ENCODE measurements at places on chromosomes 12 and 14.

DNA sequence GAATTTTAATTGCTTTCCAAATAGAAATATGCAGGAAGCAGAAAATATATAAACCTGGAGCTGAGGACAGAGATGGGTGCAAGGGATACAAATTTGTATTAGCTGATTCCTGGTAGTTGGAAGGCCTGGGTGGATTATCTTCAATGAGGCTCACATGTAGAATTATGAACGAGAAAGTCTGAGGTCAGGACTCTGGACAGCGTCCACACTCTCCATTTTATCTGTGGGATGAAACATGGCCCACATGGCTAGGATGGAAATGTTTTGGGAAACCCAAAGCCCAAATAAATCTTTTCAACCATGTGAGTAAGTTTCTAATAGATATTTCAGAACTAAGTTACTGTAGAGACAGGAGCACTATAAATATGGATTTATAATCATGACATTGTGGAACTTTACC lies 256.1 kb downstream of the APAF1 start:
- DNase-seq = no peak

GRCh38 chr14:34614638-34615037 lies 15.3 kb downstream of the SNX6 start:
- DNase-seq = no peak

DNA sequence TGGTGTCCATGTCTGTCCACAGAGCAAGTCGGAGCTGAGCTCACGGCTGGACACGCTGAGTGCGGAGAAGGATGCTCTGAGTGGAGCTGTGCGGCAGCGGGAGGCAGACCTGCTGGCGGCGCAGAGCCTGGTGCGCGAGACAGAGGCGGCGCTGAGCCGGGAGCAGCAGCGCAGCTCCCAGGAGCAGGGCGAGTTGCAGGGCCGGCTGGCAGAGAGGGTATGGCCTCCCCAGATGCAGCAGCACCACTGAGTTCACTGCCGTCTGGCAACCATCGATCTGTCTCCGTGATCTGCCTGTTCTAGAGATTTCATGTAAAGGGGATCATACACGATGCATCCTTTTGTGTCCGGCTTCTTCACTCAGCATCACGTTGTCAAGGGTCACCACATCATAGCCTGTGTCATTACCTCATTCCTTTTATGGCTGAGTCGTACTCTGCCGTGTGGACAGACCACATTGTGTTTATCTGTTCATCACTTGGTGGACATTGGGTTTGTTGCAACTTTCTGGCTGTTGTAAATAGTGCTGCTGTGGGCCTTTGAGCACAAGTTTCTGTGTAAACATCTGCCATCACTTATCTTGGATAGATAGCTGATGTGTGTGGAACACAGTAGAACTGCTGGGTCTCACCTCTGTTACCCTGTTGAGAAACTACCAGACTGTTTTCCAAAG lies 21.9 kb downstream of the HIP1R start:
- DNase-seq = no peak

- no peak for DNase-seq
Measured at GRCh38 chr12:69985656-69986055, 160.6 kb downstream of the MYRFL start.

DNA sequence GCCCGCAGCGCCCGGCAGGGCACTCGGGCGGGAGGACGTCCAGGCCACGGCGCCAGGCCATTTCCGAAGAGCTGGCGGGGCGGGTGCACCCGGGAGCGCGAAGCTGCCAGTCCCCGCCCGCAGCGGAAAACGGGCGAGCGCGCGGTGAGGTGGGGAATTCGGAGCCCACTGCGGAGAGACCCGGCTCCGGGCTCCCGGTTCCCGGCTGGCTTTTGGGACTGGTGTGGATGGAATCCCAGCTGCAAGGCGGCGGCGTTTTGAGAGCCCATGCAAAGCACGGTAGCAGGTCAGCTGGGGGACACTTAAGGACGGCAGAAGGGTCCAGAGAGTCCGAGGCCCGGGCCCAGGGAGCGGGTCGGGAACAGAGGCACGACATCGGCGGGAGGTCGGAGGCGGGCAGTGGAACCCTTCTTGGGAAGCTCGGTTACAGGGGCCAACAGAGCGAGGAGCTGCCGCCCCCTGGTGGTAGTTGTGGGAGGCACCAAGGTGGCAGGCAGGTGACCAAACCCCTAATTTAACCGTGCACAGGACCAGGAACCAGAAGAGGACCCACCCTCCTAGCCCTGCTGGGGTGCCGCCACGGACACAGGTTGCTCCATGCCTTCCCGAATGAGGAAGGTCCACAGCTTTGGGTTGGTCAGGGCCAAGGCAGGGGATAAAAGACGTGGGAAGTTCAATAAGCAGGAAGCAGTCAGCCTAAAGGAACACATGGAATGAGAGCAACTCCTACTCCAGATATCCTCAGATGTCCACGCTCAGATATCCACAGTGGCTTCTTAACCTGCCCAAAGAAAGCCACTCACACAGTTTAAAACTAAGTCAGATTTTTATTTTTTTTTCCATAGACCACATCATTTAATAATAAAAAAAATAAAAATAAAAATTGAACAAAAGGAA lies 685 bp upstream of the CDH24 start:
- no peak for DNase-seq

- no peak for DNase-seq
Measured at GRCh38 chr12:24950231-24950834, 1.4 kb upstream of the BCAT1 start.

GRCh38 chr14:63564318-63564717 lies 21.1 kb upstream of the PPP2R5E start:
- DNase-seq = no peak

- no peak for DNase-seq
Measured at GRCh38 chr14:33484264-33484663, 466.6 kb downstream of the EGLN3 start.

GRCh38 chr12:18343708-18344107 lies 82.4 kb downstream of the PIK3C2G start:
- DNase-seq = no peak

GRCh38 chr12:89040146-89040964 lies 311.9 kb downstream of the DUSP6 start:
- no peak for DNase-seq

DNA sequence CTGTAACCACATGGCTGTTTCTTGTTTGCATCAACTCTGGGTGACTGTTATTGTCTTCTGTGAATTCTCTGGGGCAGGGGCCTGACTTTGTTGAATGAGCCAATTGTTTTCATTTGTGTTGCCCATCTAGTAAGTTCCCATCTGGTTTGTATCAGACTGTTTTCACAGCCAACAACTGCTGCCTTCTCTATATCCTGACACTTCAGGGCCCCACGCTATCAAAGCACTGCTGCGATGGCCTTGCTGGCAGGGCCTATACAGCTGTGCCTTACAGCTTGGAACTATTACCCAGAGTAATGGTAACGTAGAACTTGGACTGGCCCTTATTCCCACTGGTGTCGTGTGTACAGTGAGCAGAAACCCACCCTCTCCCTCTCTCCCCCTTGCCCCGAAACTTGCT lies 104.3 kb upstream of the DACT1 start:
- peak; percentile 35 for DNase-seq

GRCh38 chr12:85363382-85364190 lies 83.6 kb downstream of the ALX1 start:
- no peak for DNase-seq

DNA sequence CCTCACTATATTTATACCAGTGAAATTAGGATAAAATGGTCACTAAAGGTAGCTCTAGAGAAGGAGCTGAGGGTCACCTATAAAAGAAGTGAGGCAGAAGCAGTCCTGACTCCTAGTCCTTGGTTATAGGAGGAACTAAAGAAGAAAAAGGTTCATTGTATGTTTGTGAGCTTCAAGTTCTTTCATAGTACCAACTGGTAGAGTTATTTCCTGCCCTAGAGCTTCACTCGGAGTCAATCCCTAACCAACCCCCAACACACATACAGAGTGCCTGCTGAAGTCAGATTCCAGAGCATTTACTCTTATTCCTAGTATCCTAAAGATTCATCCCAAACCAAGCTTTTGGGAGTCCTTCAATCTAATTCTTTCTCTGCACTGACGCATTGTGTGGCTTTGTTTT lies 29.3 kb upstream of the FRMD6 start:
- no peak for DNase-seq

DNA sequence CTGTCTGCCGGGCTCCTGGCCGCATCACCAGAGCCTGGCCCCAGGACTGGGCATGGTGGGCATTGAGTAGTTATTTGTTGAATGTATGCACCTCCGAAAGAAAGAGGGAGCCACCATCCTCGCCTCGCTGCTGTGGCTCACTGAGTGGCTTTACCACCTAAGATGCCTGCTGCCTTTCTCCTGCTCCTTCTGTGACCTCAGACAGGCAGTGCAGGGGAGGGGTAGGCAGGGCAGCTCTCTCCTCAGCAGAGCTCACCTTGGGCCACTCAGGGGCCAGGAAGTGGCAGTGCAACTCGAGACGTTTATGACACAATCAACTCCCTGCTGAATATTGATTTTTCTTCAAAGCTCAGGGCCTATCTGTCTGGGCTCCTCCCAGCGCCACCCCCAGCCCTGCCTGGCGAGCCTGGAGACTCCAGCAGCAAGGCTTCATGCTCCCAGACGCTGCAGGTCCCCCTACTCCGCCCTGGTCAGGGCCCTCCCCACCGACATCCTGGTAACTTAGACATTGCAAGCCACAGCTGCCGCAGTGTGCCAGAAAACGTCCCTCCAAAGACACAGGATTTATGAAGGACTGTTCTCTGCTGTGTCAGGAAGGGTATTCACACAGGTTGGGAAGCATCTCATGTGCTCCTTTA lies 84.3 kb upstream of the DIO3 start:
- no peak for DNase-seq

DNA sequence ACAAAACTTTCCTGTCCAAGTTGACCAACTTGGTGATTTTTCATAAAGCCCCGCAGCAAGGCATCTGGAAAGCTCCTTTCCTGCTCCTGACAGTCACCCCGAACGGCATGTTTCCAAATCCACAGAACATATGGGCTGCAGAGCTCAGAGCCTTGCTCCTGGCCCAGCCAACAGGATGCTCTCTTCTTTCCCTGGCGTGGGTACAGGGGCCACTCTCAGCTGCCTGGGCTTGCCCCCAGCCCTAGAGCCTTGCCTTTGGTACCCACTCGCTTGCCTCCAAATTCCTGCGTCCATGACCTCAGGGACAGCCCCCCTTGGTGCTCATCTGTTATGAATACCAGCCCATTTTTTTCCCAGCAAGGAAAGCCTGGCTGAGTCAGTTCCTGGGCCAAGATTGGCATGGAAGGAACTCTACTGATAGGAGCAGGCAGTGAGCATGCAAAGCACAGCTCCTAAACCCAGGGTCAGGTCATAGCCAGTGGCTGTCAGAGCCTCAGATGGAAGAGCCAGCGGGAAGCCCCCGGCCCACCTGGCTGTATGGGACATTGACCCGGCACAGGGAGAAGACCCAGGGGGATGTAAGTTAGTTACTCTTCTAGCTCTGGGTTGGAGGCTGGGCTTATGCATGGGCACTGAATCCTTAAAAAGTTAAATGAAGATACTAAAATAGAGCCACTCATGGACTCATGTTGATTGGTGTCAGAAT lies 105.3 kb upstream of the RTL1 start:
- no peak for DNase-seq

DNA sequence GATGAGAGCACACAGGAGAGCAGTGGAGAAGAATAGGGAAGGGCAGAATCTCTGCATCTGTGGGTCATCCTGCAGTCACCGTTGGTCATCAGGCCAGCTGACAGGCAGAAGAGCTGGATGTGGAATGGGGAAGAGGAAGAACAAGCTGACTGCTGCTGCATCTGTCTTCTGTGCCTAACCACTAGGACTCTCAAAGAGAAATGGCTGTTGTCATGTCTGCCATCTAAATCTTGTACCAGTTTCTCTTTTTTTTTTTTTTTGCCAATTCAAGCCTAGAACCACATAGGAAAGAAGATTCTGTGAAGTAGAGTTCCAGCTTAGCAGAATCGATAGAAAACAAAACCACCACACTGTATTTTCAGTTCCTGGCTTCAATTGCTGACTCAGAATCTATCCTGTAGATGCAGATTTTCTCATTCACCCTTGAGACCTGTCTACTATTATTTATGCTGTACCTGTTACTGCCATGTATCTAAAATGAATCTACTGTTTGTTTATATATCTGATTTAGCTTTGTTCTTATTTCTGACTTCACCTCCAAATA lies 421.9 kb upstream of the PRICKLE1 start:
- DNase-seq = no peak

DNA sequence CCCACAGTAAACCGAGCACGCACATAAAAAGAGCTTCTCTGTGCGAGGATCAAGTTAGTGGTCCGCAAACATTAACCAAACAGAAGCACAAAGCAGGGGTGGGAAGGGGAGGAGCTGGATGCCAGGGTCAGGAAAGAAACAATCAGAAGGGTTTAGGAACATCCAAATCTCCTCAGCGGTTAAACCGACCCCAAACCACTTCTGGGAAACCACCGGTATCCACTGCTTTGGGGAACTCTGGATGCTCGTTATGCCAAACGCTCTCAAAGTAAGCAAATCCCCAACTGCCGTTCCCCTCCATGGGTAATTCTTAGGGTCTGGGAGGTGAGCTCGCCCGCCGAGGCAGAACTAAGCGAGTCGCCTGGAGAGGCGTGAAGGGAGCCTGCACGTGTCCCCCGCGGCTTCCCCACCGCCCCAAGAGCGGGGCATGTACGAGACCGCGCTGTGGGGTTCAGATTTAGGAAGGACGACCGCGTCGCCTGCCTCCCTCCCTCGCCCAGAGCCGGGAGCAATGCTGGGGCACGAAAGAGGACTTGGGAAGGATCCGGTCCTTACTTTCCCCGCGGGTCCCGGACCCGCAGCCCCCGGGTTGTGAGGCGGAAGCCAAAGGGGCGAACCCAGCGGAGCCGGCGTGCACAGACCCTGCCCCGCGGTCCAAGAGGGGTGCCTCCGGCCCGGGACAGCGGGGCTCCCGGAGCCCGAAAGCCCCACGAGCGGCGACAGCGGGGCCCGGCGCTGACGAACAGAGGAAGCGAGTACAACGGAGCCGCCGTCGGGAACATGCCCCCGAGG lies 711 bp downstream of the SBNO1 start:
- DNase-seq = no peak

DNA sequence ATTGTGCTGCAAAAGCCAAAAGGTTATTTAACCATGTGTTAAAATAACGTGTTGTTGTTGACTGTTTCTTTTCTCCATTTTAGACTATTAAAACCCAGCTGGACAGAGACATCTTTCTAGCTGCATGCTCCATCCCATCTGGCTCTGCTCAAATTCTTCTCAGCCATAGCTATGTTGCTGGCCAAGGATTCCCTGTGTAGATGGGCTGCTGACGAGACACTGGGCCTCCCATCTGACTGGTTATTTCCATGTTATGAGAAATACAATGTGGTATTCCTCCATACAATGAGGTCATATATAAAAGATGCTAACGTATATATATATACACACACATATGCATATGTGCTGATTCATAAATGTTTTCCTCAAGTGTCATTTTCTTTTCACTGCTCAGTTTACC lies 30.1 kb downstream of the MED13L start:
- DNase-seq = no peak

DNA sequence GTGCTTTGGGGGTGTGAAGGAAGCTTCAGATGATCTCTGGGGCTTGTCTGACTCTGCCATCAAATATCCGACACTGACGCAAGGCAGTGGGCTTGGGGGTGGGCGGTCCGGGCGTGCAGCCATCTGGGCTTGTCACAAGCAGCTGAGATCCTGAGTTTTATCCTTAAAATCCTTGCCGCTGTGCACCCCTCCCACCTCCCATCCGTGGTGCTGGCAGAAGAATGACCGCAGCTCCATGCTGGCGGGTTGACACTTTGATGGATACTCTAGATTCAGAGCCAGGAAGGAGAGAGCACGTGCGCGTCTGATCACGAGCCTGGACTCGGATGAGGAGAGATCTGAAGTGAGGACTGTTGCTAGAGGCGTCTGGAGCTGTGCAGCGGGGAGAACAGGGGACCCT lies 3.0 kb downstream of the ZFYVE21 start:
- DNase-seq = no peak

Measured in amygdala (tissue), 56 donors.